ENCODE measurements at places on chromosomes 5 and 9.

DNA sequence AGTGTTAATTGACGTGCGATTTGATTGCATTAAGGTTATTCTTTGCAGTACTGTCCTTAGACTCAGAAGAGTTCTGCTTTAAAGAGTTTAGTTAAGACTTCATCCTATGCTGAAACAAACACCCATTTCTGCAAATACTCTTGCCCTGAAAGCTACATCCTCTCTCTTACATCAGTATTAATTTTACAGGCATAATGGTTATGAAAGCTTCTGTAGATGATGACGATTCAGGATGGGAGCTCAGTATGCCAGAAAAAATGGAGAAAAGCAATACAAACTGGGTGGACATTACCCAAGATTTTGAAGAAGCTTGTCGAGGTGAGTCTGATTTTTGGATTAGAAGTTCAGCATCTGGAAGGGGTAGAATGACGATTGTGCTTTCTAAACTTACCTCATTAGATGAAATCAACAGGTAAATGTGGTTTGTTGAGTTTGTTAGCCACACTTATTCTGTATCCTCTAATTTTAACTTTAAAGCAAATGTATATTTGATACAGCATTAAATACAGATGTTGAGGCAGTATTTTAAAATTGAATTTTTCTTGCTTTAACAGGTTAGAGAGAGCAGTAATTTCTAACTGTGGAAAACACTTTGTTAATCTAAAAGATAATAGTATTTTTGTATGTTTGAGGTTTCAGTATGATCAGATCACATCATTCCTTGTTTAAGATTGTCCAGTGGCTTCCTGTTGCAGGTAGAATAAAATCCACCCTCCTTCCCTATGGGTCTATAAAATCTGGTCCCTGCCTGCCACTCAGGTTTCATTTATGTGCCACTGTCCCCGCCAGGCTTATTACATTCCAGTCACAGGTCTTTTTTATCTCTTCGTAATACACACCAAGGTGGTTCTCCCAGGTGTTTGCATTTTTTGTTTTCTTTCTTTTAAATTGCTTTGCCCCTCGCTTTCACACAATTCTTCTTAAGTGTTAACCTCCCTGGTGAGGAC, 1.3 kb downstream of the NAA35 start:
- DNase-seq = no peak

- DNase-seq = no peak
These were observed 4.1 kb downstream of the SLC31A2 start for GRCh38 chr9:113154946-113155345.

DNA sequence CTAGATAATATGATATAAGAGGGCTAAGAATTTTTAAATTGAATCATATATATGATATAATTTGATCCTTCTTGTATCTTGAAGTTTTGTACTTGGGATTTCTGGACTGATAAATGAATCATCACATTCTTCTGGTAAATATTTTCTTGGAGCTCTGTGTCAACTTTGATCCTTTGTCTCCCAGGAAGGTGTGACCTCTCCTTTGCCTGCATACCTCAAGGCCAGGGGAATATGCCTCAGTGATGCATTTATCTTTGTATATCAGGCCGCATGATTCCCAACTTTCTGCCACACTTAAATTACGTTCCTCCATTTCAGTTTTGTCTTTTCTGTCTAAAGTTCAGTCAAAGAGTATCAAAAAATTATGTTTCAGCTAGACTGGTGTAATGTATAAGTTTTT, 101.2 kb downstream of the NLN start:
- no peak for DNase-seq

DNA sequence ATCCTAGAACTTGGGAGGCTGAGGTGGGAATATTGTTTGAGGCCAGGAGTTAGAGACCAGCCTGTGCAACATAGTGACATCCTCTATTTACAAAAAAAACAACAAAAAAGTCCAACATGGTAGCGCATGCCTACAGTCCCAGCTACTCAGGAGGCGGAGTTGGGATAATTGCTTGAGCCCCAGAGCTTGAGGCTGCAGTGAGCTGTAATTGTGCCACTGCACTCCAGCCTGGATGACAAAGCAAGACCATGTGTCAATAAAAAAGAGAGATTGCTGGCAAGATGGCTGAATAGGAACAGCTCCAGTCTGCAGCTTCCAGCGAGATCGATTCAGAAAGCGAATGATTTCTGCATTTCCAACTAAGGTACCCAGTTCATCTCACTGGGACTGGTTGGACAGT, 54.8 kb upstream of the FBXL17 start:
- DNase-seq = no peak

DNA sequence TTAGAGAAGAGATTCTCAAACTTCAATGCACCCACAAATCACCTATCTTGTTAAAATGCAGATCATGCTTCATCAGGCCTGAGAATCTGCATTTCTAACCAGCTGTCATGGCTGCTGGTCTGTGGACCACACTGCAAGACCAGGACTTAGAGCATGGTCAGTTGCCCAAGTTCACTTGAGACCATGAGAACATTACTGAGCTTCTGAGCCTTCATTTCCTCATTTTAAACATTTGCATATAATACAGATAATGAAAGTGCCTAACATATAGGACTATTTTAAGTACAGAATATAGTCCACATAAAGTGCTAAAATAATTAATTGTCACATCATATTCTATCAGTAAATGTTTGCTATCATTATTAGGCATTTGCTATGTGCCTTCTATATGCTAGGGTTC, 260.8 kb upstream of the TNC start:
- no peak for DNase-seq

GRCh38 chr5:174599992-174600391, 124.4 kb upstream of the MSX2 start:
- DNase-seq = no peak

DNA sequence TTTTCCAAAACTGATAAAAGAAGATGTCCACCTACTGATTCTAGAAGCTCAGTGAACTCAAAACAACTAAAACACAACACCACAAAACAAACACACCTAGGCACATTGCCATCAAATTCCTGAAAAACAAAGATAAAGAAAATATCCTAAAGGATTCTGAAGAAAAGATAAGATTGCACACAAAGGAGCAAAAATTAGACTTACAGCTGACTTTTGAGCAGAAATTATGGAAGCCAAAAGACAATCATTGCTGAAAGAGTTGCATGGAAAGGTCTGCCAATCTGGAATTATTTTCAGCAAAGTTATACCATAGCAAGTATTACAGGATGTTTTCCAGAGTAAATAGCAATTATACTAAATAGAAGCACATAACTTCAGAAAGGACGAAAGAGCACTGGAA, 128.2 kb upstream of the IRX2 start:
- DNase-seq = no peak

- no peak for DNase-seq
These were observed 208.6 kb downstream of the TSSK1B start for GRCh38 chr5:113226116-113226736.

GRCh38 chr5:69170495-69170894, 3.5 kb downstream of the CCNB1 start:
- DNase-seq = no peak

GRCh38 chr9:95130484-95130883, 187.0 kb downstream of the FANCC start:
- no peak for DNase-seq

Measured in stimulated activated CD4-positive, alpha-beta T cell treated with anti-CD3 and anti-CD28 coated beads, Interleukin-2, amount 100 ng/mL, for 48 hours (primary cell).